ENCODE measurements at places on chromosomes 12 and 14. TPM values are rescaled to one million over a fixed set of nuclear protein-coding genes. Genes with fewer than 3 reads are reported as not detected.

The DLGAP5 gene
- 71.1 TPM for polyA plus RNA-seq

The SART3 gene
- 36.5 TPM for polyA plus RNA-seq

The DPPA3 gene
- polyA plus RNA-seq: not detected

The EXOC3L4 gene
- 2.7 TPM for polyA plus RNA-seq

The TMPRSS12 gene
- polyA plus RNA-seq: not detected

The IL22 gene
- not detected for polyA plus RNA-seq

The KRT73 gene
- not detected for polyA plus RNA-seq

The ARHGAP9 gene
- polyA plus RNA-seq: not detected

The PPP2R5C gene
- 60.4 TPM for polyA plus RNA-seq

The CYP27B1 gene
- 0.33 TPM for polyA plus RNA-seq

The TMEM30B gene
- 0.32 TPM for polyA plus RNA-seq

The ATXN7L3B gene
- 54.5 TPM for polyA plus RNA-seq

The HAL gene
- not detected for polyA plus RNA-seq

The OAS1 gene
- not detected for polyA plus RNA-seq

The PTPRB gene
- not detected for polyA plus RNA-seq

The WSCD2 gene
- polyA plus RNA-seq: 7.1 TPM

The LGALS3 gene
- 60.3 TPM for polyA plus RNA-seq

The KRT85 gene
- not detected for polyA plus RNA-seq

The C1QL4 gene
- not detected for polyA plus RNA-seq

The DNAH10 gene
- polyA plus RNA-seq: 3.0 TPM

The NRIP2 gene
- polyA plus RNA-seq: 1.3 TPM

The OTX2 gene
- 0.90 TPM for polyA plus RNA-seq

The ADCY4 gene
- polyA plus RNA-seq: not detected

The SIX6 gene
- polyA plus RNA-seq: not detected

The CRIP1 gene
- polyA plus RNA-seq: 203 TPM

The NELL2 gene
- polyA plus RNA-seq: 3.3 TPM

Measured in cardiac muscle cell (in vitro differentiated cells and primary cell).